Activated naive CD4-positive, alpha-beta T cell treated with anti-CD3 and anti-CD28 coated beads, Interleukin-2, amount 50 U/mL, for 72 hours (primary cell): ENCODE measurements at places on chromosomes 13 and 19. TPM values are rescaled to one million over a fixed set of nuclear protein-coding genes. Genes with fewer than 3 reads are reported as not detected.

Gene ZNF497
- total RNA-seq, result 0.23 TPM

Gene SLITRK5
- total RNA-seq, result not detected

DNA sequence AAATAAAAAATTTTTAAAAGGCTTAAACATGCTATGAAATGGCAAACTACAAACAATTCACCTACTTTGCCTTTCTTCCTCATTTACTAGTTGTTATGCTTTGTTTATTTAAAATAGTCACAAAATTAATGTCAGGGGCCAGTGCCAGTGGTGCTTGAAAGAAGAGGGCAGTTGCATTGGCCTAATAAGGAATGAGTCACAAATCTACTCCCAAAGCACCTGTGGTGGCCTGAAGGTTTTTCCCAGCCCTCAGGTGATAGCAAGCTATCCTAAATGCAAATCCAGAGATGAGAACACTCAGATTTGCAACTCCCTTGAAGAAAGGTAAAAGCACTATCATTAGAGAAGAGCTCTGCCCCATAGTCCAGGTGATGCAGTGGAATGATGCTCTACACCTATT is 103.6 kb downstream of the MBNL2 start:
- DNase-seq, result no peak

DNA sequence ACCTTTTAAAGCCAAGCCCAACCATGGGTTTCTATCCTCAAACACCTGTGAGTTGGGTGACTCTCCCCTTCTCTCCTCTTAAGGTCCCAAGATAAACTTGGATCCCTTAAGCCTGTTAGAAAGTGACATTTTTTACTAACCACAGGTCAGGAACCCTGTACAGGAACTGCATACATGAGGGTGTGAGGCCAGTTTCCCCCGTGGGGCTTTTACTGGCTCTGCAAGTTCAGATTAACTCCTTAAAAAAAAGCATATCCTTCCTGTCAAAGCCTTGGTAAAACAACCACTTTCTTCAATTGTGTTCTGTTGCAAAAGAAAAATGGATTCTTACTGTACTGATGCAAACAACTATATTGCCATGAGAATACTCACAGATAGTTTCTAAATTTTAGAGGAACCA is 2638.7 kb upstream of the PCDH20 start:
- no peak for DNase-seq

Gene PNMA8B
- 0.43 TPM for total RNA-seq

Gene ICAM4
- total RNA-seq, result 0.43 TPM

- DNase-seq, result no peak
Measured at GRCh38 chr13:114279758-114280355, 1.5 kb upstream of the UPF3A start.

Gene PALM3
- total RNA-seq, result not detected

Gene ZNF426
- 10.9 TPM for total RNA-seq
